ENCODE measurements at places on chromosomes 1 and 21.

- DNase-seq = no peak
Observed at GRCh38 chr1:180791806-180792205, 120.9 kb upstream of the KIAA1614 start.

DNA sequence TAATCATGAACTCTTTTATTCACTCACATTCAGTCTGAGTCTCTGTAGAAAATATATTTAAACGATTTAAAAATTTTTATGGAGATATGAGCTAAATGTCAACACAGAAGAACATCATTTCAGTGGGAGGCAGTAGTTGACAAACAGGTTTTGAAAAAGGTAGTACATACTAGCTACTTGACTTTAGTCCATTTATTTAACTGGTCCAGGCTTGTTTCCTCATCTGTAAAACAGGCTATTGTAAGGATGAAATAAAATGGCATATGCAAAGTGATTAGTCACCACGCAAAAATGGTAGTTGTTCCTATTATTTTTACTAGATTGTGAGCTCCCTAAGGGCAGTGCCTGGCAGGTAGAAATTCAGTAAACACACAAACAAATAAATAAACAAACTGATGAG lies 75.2 kb downstream of the NTPCR start:
- no peak for DNase-seq

DNA sequence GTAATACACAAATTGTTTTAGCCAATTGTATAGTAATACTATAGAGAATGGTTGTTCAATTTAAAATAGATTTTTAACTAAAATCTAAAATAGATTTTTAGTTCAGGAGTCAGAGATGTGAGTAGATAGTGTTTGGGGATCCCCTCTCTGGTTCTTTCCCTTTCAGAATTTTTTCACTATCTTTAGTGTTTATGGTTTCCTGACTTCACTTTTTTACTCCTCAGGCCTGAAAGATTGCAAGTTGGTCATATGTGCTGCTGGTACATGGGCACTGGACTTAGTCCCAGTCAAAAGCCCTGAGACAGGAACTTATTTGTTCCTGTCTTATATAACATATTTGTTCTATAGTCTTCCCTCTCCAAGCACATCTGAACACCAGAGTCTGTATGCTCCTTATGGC lies 96.8 kb upstream of the ATP1B1 start:
- no peak for DNase-seq

- DNase-seq = no peak
Observed at GRCh38 chr1:25131794-25132193, 100.5 kb downstream of the SYF2 start.

- DNase-seq = no peak
Observed at GRCh38 chr1:27144920-27145661, 9.8 kb downstream of the SLC9A1 start.

GRCh38 chr1:22816067-22816775 lies 105.6 kb downstream of the EPHB2 start:
- DNase-seq = no peak

DNA sequence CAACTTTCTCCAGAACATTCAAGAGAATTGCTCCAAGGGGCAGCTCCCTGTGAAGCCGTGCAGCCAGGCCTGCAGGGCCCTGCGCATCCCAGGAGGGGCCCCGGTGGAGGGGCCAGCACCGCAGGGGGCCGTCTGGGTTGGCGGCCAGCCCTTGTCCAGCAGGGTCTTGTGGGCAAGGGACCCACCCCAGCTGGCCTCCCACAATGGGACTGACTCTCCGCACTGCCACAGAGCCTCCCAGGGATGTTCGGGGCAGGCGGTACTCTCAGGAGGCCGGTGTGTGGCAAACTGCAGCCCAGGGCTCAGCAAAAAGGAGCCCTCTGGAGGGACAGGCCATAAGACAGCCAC lies 68.2 kb upstream of the COL6A1 start:
- DNase-seq = no peak

GRCh38 chr1:171290621-171291020 lies 23.4 kb upstream of the FMO4 start:
- DNase-seq = no peak

GRCh38 chr1:232463225-232463624 lies 166.7 kb downstream of the SIPA1L2 start:
- DNase-seq = no peak

DNA sequence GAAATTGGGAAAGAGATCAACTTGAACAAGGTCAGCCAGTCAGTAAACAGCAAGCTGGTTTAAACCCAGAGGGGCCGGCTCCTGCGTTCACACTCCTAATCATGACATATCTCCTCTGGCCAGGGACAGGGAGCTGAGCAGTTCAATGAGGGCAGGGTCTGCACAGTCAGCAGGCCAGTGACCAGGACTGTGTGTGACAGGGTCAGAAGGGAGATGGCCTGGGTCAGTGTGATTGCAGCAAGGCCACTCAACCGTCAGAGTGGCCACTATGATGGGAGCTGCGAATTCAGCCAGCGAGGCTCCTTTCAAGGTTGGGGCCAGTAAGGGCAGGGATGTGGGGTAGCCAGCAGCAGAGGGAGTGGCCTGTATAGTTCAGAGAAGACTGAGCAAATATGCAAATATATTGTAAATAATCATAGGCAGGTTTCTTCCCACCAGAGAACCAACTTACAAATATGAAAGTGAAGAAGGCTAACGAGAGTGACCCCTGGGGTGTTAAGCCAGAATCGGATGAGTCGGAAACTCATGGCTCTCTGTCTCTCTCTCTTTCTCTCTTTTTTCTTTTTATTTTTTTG lies 20.0 kb downstream of the NOL9 start:
- no peak for DNase-seq

GRCh38 chr1:30103708-30104411 lies 619.5 kb downstream of the MATN1 start:
- DNase-seq = no peak

- no peak for DNase-seq
Observed at GRCh38 chr1:22553991-22554522, 9.2 kb upstream of the EPHA8 start.

DNA sequence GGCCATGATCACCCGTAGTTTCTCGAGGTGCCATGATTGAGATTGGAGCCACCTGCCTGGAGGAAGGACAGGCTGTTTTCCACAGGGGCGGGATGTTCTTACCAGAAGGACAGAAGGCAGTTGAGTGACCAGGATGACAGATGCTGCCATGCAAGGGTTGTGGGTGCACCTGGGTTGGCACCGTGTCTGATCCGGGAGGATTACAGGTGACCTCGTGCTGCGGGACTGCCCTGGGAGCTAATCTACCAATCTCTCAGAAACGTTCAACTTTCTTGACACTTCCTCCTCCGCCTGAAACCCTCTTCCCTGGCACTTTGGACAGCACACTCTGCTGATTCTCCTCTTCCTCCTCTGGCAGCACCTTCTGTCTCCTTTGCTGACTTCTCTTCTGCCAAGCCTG lies 13.8 kb upstream of the SLC6A9 start:
- DNase-seq = no peak

- DNase-seq = no peak
Observed at GRCh38 chr21:14991957-14992356, 72.8 kb downstream of the NRIP1 start.

- DNase-seq = no peak
Observed at GRCh38 chr1:98147280-98147679, 226.4 kb upstream of the DPYD start.

- DNase-seq = no peak
Observed at GRCh38 chr1:165671526-165671925, 26.8 kb downstream of the ALDH9A1 start.

- DNase-seq = no peak
Observed at GRCh38 chr1:154176337-154176736, 15.6 kb downstream of the TPM3 start.

DNA sequence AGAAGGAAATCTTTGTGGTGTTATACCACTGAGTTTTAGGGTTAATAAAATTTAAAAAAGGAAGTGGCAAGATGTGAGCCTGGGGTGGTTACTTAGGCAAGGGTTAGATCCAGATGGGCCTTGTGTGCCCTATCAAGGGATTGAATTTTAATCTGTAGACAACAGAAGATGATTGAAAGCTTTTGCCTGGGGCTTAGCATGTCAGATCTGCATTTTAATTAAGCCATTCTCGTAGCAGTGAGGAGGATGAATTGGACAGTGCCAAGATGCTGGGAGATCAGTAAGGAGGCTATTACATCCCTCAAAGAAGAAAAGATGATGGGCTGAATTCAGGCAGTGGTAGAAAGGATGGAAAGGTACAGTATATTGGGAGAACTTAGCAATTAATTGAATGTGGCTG lies 42.3 kb downstream of the HMGB4 start:
- no peak for DNase-seq

DNA sequence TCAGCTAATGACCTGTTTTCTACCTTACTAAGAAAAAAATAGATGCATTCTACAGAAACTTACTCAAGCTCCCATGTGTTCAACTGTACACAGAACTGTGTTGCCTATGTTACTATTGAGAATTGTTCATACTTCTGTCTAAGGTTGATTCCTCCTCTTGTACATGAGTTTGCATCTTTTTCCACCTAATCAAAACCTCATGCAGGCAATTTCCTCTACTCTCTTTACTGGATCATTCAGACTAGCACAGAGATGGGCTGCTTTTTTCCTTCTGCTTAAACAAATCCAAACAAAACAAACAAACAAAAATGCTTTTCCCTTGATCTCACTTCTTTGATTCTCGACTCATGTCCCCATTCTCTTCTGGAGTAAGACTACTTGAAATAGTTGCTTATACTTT lies 58.8 kb upstream of the PTGFR start:
- no peak for DNase-seq

DNA sequence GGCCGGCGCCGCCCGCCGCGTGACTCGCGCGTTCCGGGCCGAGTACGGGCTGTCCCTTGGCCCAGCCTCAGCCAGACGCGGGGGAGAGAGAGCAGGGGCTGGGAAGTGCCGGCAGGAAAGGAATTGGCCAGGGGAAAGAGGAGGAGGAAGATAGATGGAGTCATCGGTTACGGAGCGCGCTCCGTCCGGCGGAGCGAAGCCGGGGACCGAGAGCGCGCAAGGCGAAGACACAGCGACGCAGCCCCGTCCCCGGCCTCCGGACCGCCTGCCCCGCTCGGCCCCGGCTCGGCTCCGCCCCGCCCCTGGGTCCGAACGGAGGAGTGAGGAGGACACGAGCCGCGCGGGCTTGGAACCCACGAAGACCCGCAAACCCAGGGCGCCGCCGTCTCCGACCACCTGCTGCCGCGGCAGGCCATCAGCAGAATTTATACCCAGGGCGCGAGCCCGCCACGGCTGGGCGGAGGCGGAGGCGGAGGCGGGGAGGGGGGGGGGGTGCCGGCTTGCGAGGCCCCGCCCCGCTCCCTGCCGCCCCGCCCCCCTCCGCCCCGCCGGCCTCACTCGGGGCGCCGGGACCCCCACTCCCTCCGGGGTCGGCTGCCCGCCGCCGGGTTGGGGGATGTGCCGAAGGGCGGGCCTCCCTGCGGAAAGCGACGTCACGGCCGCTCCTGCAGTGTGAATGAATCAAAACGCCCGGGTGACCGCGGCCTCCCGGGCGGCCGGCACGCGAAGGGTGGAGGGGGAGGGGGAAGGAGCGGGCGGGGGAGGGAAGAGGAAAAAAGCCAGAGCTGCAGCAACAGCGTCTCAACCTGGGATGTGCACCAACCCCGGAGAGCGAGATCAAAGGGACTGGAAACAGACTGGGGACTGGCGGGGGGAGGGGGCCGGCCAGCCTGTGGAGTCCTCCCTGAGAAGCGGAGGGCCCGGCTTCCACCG lies at the start of gene LHX4:
Gene LHX4, plus strand, starts transcription at position 782 of the 933 bp plus-strand sequence. CDS start 266 bp downstream, outside the sequence.
- no peak for DNase-seq

DNA sequence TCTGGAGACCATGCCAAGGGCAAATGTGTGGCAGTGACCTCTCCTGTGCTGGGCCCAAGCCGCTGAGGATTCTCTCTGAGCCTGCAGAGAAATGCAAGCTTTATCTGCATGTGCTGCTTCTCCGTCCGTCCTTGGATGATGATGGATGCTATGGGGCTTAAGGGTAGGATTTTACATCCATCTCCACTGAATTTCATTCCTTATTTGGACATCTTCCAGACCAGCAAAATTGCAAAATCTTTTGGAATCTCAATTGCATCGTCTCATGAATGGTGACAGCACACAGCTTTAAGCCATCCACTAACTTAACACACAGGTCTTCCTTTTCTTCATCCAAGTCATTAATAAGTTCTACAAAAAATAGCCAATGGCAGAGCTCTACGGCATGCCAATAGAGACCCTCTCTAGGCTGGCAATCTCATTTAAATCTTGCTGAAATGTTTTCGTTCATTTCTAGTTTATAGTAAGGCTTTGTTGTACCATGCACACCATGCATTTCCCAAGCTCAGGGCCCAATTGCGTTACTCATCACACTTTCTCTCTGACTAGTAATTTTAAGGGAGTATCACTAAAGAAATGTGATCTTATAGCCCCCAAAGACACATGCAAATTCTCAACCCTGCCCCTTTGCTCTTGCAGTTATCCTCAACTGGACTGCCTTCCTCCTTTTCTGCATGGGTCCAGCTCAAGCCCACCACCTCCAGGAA lies 11.1 kb downstream of the BATF3 start:
- DNase-seq = no peak

- no peak for DNase-seq
Observed at GRCh38 chr1:65319141-65319540, 9.8 kb downstream of the DNAJC6 start.

GRCh38 chr1:200774311-200774710 lies 35.6 kb downstream of the CAMSAP2 start:
- no peak for DNase-seq
